Smooth muscle cell of bladder (primary cell): ENCODE measurements at places on chromosomes 3 and 15. TPM values are rescaled to one million over a fixed set of nuclear protein-coding genes. Genes with fewer than 3 reads are reported as not detected.

GOLGA8O gene
- total RNA-seq = 0.37 and 0.85 TPM in 2 replicates

CISH gene
- 0.57 and 1.3 TPM in 2 replicates for total RNA-seq

RASL12 gene
- total RNA-seq = 3.1 and 6.5 TPM in 2 replicates

PAQR9 gene
- total RNA-seq = 0.18 TPM in 1 of 2 replicates, not detected in the other

CHRNA5 gene
- 0.09 and 0.14 TPM in 2 replicates for total RNA-seq

EFHB gene
- 0.18 and 0.28 TPM in 2 replicates for total RNA-seq

GREM1 gene
- 307 and 558 TPM in 2 replicates for total RNA-seq

CXCR6 gene
- total RNA-seq = 0.09 and 0.28 TPM in 2 replicates

P3H2 gene
- total RNA-seq = 8.0 and 11.1 TPM in 2 replicates

HEMK1 gene
- total RNA-seq = 10.7 and 15.4 TPM in 2 replicates

KBTBD8 gene
- total RNA-seq = 2.4 and 3.9 TPM in 2 replicates

CPN2 gene
- not detected in 2 replicates for total RNA-seq

SEMA3B gene
- 16.5 and 31.8 TPM in 2 replicates for total RNA-seq

SLC38A3 gene
- not detected in 2 replicates for total RNA-seq

CCDC54 gene
- not detected in 2 replicates for total RNA-seq

SEMA5B gene
- not detected in 2 replicates for total RNA-seq

TGM5 gene
- not detected in 2 replicates for total RNA-seq

ABHD17C gene
- 12.1 and 16.1 TPM in 2 replicates for total RNA-seq

CMC1 gene
- 2.4 and 3.1 TPM in 2 replicates for total RNA-seq

LRRC15 gene
- total RNA-seq = 0.14 and 0.55 TPM in 2 replicates

DUOX2 gene
- total RNA-seq = under 0.01 TPM in 1 of 2 replicates, not detected in the other

PTX3 gene
- 524 and 679 TPM in 2 replicates for total RNA-seq

CLDN1 gene
- total RNA-seq = 0.14 and 0.18 TPM in 2 replicates

IQCF6 gene
- total RNA-seq = not detected in 2 replicates
